Stimulated activated CD8-positive, alpha-beta memory T cell treated with anti-CD3 and anti-CD28 coated beads, Interleukin-4, amount 100 ng/mL, for 4 hours (primary cell): ENCODE measurements at places on chromosomes 3 and 15.

DNA sequence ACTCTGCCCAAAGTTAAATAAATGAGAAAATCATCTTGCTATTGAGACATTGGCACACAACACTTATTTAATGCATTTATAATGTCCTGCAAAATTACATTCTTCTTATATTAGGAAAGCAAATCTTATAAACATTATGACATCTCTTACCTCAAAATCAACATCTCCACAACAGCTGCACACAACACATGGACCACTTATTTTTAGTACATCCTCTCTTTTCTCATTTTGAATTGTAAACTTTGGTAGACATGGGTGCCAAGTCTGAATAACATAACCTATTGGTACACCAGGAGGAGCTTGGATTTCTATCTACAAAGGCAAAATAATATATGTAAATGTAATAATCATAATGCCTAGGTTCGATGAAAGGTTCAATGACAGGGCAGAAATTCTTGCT lies 23.0 kb downstream of the PLSCR1 start:
- DNase-seq: no peak

DNA sequence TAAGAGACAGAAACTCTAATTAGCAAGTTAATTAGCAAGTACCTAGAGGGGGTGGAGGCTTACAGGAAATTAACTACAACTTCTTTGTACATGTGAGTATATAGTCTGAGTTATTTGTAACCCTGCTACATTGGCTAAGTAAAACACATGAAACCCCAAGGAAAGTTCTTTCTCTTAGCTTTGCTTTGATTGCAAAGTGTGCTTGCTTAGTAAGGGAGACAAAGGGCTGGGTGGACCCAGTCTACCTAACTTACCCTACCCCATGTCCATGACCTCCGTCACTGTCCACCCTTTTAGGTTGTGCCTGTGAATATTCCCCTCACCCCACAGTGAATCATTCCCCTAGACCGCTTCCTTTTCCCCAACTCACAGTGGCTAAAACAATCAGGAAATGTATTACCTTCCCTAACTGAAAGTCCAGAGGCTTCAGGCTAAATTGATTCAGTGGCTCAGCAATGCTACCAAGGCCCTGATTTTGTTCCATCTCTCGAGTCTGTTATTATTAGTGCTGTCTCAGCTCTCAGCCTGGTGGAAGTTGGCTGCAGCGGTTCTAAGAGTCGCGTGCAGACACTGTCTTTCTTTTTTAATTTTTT lies 31.1 kb upstream of the RYR3 start:
- no peak for DNase-seq

DNA sequence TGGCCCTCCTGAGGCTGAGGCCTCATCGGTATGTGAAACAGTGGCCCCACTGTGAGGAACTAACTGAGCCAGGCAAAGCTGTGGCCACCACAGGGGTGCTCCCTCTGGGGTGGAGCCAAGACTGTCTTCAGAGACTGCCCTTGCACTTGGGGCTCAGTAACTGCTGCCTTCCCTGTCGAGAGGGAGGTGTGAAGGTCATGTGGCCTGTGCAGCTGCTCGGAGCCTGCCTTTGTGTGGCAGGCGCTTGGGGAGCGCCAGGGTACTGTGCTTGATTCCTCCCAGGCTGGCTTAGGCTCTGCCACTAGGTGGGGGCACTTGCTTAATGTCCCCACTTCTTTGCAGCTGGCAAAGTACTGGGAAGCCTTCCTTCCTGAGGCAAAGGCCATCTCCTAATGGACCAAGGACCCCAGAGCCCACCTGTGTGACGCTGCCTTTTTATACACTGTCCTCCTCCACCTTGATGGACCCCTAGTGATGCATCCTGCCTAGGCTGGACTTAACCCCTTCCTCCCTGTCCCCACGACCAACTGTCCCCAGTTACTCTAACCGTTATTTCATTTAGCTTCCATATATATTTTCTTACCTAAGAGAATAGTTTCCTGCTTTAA lies 14.2 kb upstream of the SNX22 start:
- DNase-seq: no peak

- no peak for DNase-seq
Measured at GRCh38 chr15:38482572-38482971, 28.6 kb downstream of the FAM98B start.

DNA sequence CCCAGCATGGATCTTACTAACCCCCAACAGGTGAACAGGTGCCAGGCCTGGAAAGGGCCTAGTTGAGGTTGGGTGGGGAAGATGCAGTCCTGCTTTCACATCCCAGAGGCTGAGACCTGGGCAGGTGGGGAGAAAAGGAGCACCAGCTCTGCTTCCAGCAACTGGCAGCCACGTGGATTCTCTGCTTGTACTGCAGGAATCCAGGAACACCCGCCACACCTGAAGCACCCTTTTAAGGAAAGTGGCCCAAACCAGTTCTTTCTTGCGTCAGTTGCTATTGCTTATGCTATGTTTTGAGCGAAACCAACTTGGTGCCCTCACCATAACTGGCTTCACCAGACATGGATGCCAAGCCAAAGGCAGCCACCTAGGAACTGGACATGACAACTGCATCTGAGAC lies 28.1 kb upstream of the NEO1 start:
- DNase-seq: no peak

- no peak for DNase-seq
Measured at GRCh38 chr3:126555795-126556636, 2.7 kb downstream of the C3orf22 start.

- no peak for DNase-seq
Measured at GRCh38 chr3:535566-536416, 339.2 kb downstream of the CHL1 start.
